Amniotic stem cell (primary cell): ENCODE measurements at places on chromosomes 5 and 9.

DNA sequence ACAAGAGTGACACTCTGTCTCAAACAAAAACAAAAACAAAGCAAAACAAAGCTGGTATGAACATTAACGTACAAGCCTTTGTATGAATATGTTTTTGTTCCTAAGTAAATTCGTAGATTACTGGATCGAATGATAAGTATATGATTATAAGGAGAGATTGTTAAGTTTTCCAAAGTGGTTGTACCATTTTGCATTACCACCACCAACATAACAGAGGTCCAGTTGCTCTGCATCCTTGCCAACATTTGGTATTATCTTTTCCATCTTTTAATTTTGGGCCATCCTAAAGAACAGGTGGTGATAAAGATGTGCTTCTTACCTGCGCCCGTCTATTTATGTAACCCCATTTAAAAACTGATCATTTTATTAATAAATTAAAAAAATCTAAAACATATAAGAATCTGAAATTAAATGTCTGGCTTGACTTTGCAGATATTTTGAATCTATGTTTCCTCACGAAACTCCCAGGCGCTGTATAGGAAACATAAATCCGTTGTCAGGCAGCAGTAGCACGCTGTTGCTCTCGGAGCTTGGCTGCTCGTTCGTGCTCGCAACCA, 593 bp upstream of the NAA35 start:
- no peak for DNase-seq

DNA sequence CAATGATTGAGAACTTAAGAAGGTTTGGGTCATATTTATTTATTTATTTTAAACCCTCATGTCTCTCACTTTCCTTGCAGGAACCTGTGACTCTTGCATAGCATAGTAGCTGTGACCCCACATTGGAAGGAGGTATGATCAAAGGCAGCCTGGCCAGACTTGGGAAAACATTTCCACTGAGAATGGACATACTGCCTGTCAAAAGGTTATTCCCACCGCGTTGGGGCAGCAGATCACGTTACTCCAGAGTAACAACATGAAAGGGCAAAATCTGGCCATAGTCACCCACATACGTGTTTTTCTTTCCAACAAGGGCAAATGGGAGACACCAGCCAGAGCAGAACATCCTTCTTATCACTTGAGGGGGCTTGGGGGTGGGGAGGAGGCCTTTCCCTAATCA, 95.7 kb downstream of the ARL15 start:
- DNase-seq, result no peak

- DNase-seq, result no peak
Measured at GRCh38 chr5:107680799-107681198, 10.1 kb upstream of the EFNA5 start.

GRCh38 chr5:170861917-170862766, at the start of gene RANBP17:
Gene RANBP17 (plus strand): TSS chr5:170862018.
- DNase-seq, result peak; percentile 49
